ENCODE measurements at places on chromosomes 2 and 18.

DNA sequence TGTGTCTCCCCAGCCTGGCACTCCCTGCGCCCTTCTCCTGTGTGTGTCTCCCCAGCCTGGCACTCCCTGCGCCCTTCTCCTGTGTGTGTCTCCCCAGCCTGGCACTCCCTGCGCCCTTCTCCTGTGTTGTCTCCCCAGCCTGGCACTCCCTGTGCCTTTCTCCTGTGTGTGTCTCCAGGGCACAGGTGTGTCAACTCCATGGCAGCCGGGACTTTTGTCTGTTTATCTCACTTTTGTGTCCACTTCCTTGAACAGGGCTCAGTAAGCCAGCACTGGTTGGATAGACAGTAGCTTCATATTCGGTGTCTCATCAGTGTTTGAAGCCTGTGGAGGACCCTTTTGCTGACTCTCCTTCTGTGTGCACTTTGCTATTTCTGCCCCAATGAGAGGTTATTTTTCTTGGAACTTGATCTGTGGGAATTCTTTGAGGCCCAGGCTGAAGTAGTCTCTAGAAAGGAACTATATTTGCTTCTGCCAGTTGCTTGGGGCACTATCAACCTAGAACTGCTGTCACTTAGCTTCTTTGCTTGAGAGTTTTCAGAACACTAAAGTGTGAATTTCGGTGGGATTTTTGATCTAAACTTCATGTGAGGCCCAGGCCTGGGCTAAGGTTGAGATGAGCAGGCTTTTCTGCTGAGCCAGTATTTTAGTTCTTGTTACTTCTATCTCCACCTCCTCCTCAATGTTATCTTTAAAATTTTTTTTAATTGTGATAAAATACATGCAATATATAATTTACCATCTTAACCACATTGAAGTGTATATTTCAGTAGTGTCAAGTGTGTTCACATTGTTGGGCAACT lies 8.3 kb upstream of the ASB1 start:
- DNase-seq = no peak

DNA sequence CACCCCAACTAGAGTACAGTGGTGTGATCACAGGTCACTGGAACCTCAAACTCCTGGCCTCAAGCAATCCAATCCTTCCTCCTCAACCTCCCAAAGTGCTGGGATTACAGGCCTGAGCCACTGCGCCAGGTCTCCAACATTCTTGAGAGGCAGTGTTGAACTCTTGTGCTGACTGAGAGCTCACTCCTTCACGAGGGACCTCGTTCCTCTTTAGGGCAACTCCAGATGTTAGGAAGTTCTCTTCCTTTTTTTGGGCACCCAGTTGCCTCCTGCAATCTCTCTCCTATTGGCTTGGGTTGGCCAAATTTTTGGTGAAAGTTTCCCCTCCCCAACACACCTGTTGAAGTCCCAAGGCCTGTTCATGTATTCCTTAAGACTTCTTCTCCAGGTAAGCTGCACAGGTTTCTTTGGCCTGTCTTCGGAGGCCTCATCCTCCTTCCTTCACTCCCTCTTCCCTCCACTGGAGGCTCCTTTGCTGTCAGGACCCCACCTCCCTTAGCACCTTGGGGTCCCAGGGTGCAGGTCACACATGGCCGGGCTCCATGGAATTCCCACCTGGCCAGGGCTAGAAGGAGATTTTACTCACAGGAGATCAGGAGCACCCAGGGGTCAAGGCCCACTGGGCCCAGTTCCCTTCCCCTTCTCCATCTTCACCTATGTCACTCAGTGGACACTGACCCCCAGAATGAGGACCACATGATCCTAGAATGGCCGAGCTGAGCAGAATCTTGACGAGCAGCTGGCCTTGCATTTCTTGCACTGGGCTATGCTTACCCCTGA lies 94.6 kb upstream of the SMAD2 start:
- no peak for DNase-seq

DNA sequence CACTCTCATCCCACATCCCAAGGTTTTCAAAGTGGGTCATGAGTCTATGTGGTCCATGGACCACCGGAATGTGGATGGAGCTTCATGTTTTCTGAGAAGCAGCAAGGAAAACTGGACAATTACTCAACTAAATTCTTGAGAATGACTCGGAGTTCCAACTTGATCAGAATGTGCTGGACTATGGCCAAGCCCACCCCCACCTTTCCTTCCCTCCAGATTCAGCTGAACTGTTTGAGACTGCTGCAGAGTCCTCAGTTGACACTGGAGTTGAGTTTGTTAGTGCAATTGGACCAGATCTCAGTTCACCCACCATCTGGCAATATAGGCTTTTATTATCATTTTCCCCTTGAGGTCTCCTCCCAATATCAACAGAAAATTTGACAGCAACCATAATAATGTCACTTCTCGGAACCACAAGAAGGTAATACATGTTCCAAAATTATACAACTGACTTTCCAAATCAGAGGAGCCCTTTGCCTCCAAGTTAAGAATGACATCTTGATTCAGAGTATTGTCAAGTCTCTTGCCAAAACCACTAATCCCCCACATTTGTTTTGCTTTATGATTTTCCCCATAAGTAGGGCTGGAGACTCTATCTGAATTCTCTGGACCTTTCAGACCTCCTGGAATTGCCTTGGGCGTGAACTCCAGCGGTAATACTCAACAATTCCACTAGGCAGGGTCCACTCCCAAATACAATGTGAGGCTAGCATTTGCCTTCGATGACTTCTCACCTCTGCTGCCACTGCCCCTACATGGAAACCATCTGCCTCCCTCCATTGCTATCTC lies 8.8 kb downstream of the COL4A4 start:
- DNase-seq = peak; percentile 70

- DNase-seq = peak; percentile 14
These were observed 347.6 kb downstream of the CTNNA2 start for GRCh38 chr2:79860228-79861058.
